ENCODE measurements at places on chromosomes 3 and 15.

GRCh38 chr15:69434238-69434637 is 18.4 kb upstream of the RPLP1 start:
- H3K27me3 ChIP-seq, result no peaks in the 10 kb centered on the region
- H3K4me1 ChIP-seq, result no peaks in the 10 kb centered on the region
- H3K36me3 ChIP-seq, result peaks cover 29% of the 10 kb centered on the region
- DNase-seq, result no peak

DNA sequence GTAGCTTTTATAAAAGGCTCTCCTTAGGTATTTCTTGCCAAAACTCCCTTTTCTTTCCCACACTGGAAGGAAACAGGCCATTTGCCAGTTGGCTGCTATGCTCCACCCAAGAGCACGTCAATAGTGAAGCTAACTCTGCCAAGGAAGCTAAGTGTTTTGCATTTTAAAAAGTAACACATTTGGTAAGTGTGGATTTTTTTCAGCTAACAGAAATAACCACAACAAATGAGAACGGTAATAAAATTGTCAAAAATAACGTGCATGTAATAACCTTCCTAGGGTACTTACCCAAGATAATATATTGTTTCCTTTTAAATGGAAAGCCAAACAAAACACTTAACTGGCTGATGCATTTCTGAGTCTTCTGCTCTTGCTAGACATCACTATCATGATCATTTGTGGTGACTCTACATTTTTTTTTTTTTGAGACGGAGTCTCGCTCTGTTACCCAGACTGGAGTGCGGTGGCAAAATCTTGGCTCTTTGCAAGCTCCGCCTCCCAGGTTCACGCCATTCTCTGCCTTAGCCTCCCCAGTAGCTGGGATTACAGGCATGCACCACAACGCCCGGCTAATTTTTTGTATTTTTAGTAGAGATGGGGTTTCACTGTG is 4.6 kb downstream of the DPP8 start:
- H3K4me3 ChIP-seq, result no peak overlapping the region
- no peak overlapping the region for H3K27ac ChIP-seq
- no peak for DNase-seq

DNA sequence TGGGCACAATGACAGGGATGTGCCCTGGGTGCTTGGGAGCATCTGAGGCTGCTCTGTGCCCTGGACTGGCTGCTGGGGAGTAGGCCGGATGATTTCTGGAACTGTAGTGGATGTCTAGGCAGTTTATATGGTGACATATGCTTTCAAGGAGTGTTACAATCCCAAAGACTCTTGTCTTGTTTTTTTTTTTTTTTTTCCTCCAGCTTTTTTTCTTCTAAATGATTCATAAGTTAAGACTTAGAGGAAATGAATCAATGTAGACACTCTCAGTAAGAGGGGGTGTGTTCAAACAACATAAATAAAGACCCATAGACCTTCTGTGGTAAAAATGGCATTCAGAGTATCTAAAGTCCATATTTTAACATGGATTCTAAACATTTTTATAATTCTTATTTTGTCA is 706.1 kb upstream of the GOLIM4 start:
- no peaks in the 10 kb centered on the region for H3K27me3 ChIP-seq
- no peak for DNase-seq
- H3K36me3 ChIP-seq, result no peaks in the 10 kb centered on the region
- H3K4me1 ChIP-seq, result peaks cover 3% of the 10 kb centered on the region
- H3K4me3 ChIP-seq, result no peak overlapping the region

- H3K4me1 ChIP-seq, result peaks cover 2% of the 10 kb centered on the region
- no peak for DNase-seq
- no peaks in the 10 kb centered on the region for H3K27me3 ChIP-seq
Observed at GRCh38 chr3:177385831-177386301, 188.6 kb upstream of the TBL1XR1 start.

GRCh38 chr15:25242166-25242879 is 196.5 kb downstream of the UBE3A start:
- H3K36me3 ChIP-seq, result no peaks in the 10 kb centered on the region
- no peaks in the 10 kb centered on the region for H3K4me1 ChIP-seq

DNA sequence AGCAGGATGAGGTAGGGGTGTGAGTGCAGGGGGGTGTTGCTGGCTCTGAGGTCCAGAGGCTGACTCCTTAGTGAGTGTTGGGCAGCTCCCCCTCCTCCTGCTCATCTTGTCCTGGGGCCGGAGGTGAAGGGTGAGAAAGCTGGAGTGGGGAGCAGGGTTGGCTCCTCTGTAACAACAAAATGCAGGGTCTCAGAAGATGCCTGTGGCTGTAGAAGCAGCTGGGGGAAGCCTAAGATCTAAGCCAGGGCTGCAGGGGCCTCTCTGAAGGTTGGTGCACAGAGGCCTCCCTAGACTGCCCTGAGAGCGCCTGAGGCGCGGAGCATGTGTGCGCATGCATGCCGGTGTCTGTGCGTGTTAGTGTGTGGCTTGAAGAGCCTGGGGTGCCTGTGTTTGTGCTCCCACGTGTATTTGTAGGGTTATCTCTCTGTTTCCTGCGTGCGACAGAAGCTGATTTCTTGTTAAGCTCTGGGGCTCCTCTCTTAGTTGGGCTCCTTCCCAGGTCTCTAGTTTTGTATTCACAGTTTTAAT is 5.3 kb upstream of the HDAC11 start:
- H3K4me3 ChIP-seq, result no peak overlapping the region
- no peaks in the 10 kb centered on the region for H3K4me1 ChIP-seq
- 0 out of 2 replicates have a peak, but pooled peaks cover 2% of the 10 kb centered on the region for H3K36me3 ChIP-seq
- DNase-seq, result no peak

Data from iPS DF 6.9 (cell line).